ENCODE measurements at places on chromosomes 6 and 20.
A peak's percentile ranks its signal among the peaks of the same experiment; 100 is the strongest.

- DNase-seq = no peak
These were observed 82.9 kb downstream of the PDE10A start for GRCh38 chr6:165580136-165580535.

GRCh38 chr6:155340464-155341129, 26.3 kb upstream of the TFB1M start:
- peak; percentile 44 for DNase-seq

- DNase-seq = no peak
These were observed 38.9 kb upstream of the PRIM2 start for GRCh38 chr6:57278570-57278969.

DNA sequence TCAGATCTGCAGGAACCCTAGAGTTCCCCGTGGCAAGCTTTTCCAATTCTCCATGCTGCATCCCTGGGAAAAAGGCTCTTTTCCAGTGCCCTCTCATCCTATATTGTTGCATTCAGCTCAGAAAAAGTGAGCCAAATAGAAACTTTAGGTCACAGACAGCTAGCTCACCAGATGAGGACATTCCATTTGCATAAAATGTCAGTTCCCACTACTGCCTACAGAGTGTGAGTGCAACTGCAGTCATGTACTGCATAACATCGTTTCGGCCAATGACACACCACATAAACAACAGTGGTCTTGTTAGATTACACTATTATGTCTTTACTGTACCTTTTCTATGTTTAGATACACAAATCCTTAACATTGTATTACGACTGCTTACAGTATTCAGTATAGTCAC, 8.6 kb downstream of the HS3ST5 start:
- DNase-seq = no peak

- peak; percentile 13 for DNase-seq
These were observed 53.3 kb upstream of the TMEM181 start for GRCh38 chr6:158506601-158507000.

DNA sequence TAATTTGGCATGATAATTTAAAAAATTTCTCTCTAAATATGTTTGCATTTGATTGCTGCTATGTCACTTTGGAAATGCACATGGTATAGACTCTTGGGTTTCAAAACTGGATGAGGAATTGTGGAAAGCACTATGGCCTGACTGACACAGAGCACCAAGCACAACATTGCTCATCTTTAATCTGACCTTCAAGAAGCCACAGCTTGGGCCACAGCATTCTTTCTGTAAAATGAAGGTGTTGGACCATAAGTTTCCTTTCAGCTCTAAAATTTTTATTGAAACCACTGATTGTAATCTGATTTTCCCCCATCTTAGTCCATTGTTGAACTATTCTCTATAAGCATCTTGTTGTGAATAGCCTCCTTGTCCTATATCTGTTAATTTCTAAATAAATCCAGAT, 41.0 kb downstream of the QKI start:
- DNase-seq = peak; percentile 56

- DNase-seq = peak; percentile 17
These were observed 789 bp downstream of the CCND3 start for GRCh38 chr6:41940759-41941279.

DNA sequence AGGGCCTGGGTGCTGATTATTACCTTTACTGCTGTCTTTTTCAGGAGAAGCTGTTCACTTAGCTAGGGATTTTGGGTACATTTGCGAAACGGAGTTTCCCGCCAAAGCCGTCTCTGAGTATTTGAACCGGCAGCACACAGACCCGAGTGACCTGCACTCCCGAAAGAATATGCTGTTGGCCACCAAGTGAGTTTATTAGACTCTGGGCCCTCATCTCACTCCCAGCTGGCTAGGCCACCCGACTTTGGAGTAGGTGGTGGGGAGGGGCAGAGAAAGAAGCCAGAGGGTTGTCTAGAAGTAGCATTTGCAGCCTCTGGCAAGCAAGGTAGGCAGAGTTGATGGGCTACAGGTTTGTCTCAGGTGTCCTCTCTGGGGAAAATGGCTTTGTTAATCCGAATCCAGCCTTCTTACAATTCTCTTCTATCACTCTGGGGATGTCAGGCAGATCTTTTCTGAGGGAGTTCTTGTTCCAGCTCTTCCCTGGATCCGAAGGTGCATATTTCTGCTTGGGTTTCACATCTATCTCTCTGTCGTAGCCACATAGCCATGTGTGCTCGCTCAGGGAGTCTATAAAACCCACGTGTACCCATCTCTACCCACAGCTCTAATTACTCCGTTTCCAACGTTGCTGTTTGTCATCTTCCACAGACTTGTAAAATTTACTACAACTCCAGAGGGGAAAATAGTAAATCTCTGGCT, 21.6 kb downstream of the TFAP2B start:
- DNase-seq = no peak

DNA sequence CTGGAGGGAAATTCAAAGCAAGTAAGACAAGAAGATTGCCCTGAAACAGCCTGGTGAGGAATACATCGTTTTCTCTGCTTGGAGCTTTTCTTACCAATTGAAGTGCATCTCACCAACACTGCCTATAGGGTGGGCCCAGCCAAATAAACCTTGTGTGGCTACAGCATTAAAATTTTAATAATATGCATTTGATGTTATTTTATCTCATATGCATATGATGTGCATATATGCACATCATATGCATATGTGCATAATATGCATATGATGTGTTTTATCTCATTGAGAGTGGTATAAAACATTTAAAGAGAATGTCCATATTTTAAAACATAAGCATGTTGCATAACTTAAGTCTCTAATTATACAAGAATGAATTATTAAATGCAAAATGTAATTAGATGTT, 328.6 kb upstream of the ARID1B start:
- no peak for DNase-seq

GRCh38 chr6:108543175-108543940, 17.4 kb upstream of the FOXO3 start:
- no peak for DNase-seq

DNA sequence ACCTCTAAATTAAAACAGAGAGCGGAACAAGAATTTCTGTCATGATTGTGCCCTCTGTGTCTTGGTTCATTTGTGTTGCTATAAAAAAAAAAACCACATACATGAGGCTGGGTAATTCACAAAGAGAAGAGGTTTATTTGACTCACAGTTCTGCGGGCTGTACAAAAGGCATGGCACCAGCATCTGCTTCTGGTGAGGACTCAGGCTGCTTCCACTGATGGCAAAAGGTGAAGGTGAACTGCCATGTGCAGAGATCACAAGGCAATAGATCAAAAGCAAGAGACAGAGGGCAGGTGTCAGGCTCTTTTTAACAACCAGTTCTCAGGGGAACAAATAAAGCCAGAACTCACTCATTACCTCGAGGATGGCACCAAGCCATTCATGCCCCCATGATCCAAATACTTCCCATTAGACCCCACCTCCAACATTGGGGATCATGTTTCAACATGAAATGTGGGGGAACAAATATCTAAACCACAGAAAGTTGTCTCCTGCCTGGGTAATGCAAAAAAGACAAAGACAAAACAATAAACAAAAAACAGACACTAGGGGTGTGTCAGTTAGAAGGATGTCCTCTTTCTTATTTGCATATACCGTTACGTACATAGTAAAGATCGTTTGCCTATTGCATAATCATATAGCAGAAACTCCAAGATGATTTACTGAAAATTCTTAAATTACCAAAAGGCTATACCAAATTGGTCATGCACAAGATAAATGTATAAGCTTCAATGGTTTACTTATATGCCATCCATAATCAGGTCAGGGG, 17.0 kb downstream of the SERPINB9 start:
- no peak for DNase-seq

- peak; percentile 34 for DNase-seq
These were observed 51.0 kb upstream of the ZFP64 start for GRCh38 chr20:52242237-52243230.

- DNase-seq = no peak
These were observed 4.3 kb downstream of the MMP24OS start for GRCh38 chr20:35273449-35274171.

DNA sequence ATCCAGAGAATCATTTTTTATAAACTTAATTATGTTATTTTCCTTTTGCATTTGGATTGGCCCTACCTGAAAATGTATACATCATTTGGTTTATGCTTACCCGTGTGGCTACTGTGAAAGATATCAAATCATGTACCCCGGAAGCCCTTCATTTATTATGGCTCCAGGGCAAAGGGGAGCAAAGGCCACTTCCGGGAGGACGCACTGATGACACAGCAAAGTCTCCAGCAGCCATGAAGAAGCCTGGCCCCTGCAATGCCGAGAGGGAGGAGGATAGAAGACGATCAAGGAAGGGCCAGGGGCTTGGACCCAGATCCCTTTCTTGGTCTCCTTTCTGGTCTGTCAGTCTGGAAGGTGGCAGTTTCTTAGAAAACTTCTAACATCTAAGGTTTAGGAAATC, 380.3 kb upstream of the AGPAT4 start:
- no peak for DNase-seq

DNA sequence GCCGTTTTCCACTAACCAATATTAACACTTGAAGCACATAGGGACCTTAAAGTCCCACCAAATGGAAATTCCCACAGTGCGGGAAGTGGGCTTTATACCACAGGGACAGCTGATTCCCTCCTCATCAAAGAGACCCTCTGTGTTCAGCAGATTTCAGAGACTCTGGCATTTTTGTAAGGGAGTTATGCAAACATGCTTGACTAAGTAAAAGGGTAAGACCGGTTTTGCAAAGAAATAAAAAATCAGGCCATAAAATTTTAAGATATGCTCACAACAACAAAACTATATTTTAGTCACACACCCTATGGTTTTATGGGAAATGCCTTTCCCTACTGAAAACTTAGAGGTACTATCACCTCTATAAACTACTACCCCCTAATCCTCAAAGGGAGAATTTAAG, 45.4 kb upstream of the SPTLC3 start:
- no peak for DNase-seq

- DNase-seq = peak; percentile 2
These were observed 77.7 kb upstream of the OLIG3 start for GRCh38 chr6:137571854-137572253.

GRCh38 chr20:2127238-2127637, 25.6 kb downstream of the STK35 start:
- DNase-seq = no peak

- DNase-seq = no peak
These were observed 33.2 kb downstream of the HLA-A start for GRCh38 chr6:29975561-29975907.

- peak; percentile 84 for DNase-seq
These were observed 191.4 kb downstream of the NFATC2 start for GRCh38 chr20:51350941-51351631.

GRCh38 chr6:36884610-36885009, 1.1 kb upstream of the C6orf89 start:
- DNase-seq = no peak

- no peak for DNase-seq
These were observed 56.1 kb downstream of the PHACTR3 start for GRCh38 chr20:59660471-59660870.

DNA sequence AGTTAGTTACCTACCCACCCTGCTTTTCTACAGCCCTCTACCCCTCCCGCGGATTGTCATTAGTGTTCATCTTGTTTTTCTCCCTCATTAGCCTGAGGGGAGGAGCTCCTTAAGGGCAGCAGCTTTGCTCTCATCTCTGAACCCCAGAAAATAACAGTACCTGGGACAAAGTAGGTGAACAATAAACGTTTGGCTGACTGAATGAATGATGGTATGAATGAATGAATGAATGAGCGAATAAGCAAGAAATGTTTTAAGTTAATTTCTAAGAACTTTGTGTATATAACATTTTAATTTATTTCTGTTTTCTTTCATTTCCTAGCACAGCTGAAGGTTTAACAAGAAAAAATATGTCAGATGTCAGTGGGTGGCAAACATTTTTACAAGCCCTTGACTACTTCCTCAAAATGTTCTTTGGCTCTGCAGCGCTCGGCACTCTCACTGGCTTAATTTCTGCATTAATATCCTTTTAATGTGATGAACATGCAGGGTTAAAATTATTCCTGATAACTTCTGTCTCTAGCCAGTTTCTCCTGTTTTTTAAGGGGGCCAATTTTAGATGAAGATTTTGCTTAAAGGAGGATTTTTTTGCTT, 50.1 kb downstream of the SLC9A8 start:
- DNase-seq = no peak

GRCh38 chr20:60513141-60513540, 554.9 kb downstream of the CDH26 start:
- DNase-seq = no peak

DNA sequence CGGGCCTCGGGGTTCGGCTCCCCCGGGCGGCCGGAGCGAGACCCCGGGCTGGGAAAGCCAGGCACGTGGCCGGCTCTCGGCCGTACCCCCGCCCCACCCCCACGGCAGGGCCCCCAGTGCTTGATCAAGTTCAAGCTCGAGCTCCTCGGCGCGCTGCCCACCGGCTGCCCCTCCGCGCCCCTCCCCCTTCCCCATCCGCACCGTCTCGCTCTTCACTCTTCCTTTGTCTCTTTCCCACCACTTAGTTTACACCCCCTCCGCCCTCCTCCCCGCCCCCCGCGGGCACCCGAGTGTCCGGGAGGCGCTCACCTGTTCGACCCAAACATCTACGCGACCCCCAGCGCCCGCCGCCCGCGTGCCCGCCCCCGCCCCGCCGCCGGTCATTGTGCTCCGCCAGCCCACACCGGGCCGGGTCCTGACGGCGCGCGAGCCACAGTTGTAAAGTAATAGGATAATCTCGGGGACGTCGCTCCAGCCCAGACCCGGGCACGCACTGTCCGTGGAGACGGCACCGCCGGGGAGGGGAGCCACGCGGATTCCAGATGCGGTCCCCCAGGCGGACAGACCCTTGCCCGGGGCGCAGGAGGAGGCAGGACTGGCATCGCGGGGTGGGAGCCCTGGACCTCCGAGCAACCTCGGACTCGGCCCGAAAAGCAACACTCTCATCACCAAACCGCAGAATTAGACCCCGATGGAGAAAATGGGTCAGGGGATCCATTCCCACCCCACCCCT, 100.7 kb downstream of the NOL4L start:
- DNase-seq = peak; percentile 17

DNA sequence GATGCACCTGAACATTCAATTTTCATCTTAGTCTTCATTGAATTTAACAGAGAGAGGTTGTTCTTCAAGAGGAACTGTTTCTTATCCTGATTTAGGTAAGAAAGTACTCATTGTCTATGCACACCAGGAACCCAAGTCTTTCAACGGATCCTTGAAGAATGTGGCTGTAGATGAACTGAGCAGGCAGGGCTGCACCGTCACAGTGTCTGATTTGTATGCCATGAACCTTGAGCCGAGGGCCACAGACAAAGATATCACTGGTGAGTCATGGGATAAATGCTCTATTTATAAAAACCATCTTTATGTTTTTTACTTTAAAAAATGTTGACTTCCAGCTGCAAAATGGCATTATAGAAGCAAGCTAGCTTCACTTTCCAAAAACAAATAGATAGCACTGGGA, 10.2 kb downstream of the NQO2 start:
- DNase-seq = no peak

GRCh38 chr6:156849806-156850205, 72.6 kb downstream of the ARID1B start:
- no peak for DNase-seq

DNA sequence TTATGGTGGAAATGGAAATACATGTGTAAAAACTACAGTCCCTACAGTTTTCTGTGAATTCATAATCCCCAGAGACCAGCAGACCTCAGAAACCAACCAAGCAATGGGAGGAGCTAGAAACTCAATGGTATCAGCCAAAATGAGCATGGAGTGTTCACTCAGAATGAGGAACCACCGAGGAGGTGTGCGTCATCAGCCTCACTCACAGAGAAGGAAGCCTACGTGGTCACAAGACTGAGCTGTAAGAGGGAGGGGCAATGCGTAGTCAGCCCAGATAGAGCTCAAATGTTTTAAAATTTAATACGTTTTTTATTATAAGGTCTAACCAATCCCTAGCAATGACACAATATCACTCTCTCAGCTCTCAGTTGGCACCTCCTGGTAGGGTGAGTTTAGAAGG, 17.4 kb downstream of the MYLK4 start:
- DNase-seq = no peak
